ENCODE measurements at places on chromosomes 7 and 10.

- DNase-seq: no peak
These were observed 34.4 kb upstream of the SLF2 start for GRCh38 chr10:100878291-100878910.

GRCh38 chr10:73837072-73837471 lies 25.7 kb upstream of the NDST2 start:
- DNase-seq: no peak

DNA sequence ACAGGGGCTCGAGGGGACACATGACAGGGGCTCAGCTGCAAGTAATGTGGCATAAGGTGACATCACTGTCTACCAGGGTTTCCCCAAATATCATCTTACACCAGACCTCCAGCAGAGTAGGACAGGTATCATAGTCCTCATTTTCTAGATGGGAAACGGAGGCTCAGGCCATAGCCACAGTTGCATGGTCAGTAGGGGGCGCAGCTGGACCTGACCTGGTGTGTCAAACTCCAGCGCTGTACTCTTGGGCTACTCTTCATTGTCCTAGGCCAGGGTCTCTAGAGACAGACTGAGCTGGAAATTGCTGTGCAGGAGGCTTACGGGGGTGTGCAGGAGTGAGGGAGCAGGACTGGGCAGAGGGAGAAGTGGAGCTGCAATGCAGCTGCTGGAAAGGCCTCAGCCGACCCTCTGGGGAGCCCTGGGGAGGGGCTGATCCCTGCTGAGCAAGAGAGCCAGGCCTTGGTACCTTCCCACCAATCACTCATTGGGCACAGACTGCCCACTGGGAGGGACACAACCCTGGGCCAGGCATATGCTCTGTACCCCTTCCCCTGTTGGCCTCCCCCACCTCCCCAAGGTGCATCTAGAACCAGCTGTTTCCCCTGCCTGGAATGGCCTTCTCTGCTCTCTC lies 89.9 kb downstream of the CDH23 start:
- no peak for DNase-seq

GRCh38 chr10:75755528-75755927 lies 324.1 kb downstream of the LRMDA start:
- DNase-seq: no peak

DNA sequence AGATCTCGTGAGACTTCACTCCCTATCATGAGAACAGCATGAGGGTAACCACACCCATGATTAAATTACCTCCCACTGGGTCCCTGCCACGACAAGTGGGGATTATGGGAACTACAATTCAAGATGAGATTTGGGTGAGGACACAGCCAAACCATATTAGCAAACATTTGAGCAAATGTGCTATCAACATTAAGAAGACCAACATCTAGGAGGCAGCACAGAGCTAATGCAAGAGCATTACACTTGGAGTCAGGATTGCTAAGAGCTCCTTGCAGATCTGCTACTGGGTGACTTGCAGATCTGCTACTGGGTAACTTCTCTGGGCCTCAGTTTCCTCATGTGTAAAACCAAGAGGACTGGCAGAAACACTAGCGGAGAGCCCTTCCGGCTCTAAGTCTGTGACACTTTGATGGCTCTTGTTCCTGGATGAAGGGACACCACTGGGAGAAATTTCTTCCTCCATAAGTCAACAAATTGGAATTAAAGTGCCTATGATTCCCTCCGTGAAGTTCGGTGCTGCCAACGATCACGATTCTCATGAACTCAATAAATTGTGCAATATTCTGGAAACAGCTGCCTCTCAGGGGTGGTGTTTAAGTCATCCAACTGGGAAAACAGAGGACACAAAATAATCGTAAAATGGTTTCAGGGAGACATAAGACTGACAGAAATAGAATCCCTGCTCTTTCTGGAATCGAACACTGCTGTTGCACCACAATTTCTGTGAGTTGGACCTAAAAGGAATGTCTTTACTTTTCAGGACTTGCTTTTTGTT lies 115.8 kb upstream of the ITGB1 start:
- no peak for DNase-seq

- DNase-seq: no peak
These were observed 128.0 kb downstream of the POU6F2 start for GRCh38 chr7:39105720-39106119.

- no peak for DNase-seq
These were observed 361.6 kb upstream of the GRM3 start for GRCh38 chr7:86282014-86282682.

DNA sequence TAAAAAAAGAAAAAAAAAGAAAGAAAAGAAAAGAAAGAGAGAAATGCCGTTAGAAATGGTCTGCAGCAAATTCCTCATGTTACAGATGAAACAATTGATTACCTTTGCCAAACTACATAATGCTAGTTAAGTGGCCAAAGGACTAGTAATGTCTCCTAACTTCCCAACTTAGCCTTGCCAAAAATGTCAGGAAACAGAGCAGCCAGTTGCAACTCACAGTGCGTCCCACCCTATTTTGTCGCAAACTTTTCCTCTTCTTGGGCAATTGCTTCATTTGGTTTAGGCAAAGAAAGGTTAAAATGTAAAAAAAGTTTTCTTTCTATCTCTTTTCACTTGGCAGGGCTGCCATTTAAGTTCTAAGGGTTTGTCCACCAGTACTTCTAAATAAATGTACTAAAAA lies 53.1 kb downstream of the APBB1IP start:
- no peak for DNase-seq

GRCh38 chr10:3526727-3527501 lies 258.1 kb downstream of the KLF6 start:
- DNase-seq: no peak

DNA sequence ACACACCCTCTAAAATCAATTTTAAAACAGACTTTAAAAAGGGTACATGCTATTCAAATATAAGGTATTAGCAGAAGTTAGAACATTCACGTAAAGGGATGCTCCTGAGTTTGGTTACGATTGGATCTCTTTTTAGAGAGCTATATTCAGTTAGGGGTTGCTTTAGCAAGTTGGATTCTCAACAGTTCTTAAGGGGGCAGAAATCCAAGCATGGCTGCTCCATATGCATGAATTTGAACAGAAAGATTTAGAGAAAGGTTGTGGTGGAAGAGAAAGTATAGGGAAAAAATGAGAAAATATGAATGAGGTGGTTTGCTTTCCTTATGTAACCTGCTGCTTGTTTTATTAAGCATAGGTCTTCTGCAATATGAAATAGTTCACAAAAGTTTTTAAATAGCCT lies 855.1 kb downstream of the SORCS1 start:
- DNase-seq: no peak
